GM12864 (cell line): ENCODE measurements at places on chromosomes 1 and 21.

- no peak for DNase-seq
Observed at GRCh38 chr1:161172776-161173376, 4.4 kb downstream of the B4GALT3 start.

- DNase-seq: no peak
Observed at GRCh38 chr1:115593365-115594259, 48.2 kb upstream of the VANGL1 start.

DNA sequence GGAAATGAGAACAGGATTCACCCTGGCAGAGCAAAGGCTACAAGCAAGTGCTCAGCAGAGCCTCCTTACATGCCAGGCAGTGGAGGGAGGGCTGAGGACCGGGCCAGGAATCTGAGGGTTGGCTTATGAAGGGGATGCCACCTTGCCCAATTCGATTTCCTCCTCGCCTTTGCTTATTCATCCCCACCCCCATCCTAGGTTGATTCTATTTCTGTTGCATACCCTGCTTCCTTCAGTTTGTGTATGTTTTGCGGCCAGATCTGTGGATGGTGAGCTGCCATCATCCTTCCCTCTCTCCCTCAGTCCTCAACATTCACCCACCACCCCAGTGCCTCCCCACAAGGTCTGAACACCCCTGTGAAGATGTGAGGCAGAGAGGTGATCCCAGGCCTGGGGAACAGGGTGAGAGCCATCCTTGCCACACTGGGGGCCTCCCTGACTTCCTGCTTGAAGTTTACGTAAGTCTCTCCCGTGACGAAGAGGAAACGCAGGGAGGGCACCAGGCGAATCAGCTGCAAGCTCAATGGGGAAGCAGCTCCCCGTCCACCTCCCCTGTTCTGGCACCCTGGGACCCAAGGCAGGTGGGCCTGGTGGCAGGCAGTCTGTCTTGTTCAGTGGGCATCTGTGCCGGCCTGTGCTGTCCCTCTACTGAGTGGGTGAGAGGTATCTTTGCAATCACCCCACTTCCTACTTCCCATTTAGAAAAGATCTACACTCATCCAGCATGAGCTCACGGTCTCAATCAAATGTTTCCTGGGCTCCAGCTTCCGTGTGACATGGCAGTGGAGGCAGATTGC, 50.6 kb upstream of the CNTN2 start:
- no peak for DNase-seq

- no peak for DNase-seq
Observed at GRCh38 chr1:183832459-183832858, 27.5 kb downstream of the RGL1 start.

DNA sequence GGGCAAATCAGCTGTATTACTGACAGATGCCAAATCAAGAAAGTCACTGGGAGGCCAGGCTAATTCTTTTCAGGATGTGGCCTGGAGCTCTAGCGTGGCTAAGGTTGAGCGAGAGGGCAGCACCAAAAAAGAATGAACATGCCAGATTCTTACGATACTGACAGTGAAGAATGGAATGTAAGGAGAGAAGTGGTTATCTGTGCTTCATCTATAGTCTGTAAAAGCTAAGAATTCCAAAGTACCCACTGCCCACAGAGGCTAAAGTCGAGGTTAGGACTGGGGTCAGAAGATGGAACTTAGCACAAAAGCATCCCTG, 32.7 kb downstream of the TFAP2E start:
- DNase-seq: no peak

DNA sequence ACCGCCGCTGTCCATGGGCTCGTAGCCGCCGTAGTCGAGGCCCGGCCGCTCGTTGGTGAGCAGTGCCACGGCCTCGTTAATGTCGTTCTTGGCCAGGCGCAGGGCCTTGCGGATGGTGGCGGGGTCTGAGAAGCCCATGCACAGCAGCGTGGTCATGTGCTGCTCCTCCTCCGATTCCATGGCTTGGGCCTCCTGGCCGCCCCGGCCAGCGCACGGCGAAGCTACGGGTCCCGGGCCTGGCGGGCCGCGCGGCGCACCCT, 300 bp downstream of the USP24 start:
- no peak for DNase-seq
